Activated naive CD8-positive, alpha-beta T cell treated with anti-CD3 and anti-CD28 coated beads, Interleukin-2, amount 50 U/mL, for 24 hours (primary cell): ENCODE measurements at places on chromosomes 13 and 19.

DNA sequence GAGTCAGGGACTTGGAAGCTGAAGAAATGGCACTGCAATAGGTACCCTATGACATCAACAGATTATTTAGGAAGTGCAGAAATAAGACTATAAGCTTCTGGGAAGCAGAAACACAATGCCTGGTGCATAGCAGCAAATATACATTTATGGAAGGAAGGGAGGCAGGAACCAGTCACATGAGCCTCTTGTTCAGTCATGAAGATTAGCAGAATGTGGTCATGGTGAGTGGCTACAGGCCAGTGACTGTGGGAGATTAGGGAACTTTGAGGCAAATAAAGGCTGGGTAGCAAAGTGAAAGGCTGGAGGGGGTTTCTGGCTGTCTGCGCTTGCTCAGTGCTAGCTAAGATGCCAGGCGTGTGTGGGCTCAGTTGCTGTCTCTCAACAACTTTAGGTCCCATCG is 96.3 kb downstream of the EPSTI1 start:
- H3K36me3 ChIP-seq = peaks cover 9% of the 10 kb centered on the region
- no peak overlapping the region for H3K27ac ChIP-seq
- no peaks in the 10 kb centered on the region for H3K4me1 ChIP-seq

- peak; percentile 16 for DNase-seq
- no peak overlapping the region for H3K4me3 ChIP-seq
- no peak overlapping the region for H3K27ac ChIP-seq
- peaks cover 5% of the 10 kb centered on the region for H3K4me1 ChIP-seq
Measured at GRCh38 chr13:50387051-50387581, 371.9 kb downstream of the KCNRG start.

GRCh38 chr13:53285896-53286430 is 257.4 kb downstream of the OLFM4 start:
- H3K4me1 ChIP-seq = no peaks in the 10 kb centered on the region
- no peak overlapping the region for H3K4me3 ChIP-seq
- H3K36me3 ChIP-seq = no peaks in the 10 kb centered on the region
- H3K27ac ChIP-seq = no peak overlapping the region
- no peak for DNase-seq
- no peaks in the 10 kb centered on the region for H3K27me3 ChIP-seq

- H3K27ac ChIP-seq = peak overlapping the region; percentile 64
- H3K36me3 ChIP-seq = peaks cover 4% of the 10 kb centered on the region
- H3K4me3 ChIP-seq = no peak overlapping the region
Measured at GRCh38 chr19:15289673-15290072, 42.7 kb downstream of the BRD4 start.

GRCh38 chr19:14059093-14059480 is 2.8 kb downstream of the PALM3 start:
- H3K27me3 ChIP-seq = peaks cover 43% of the 10 kb centered on the region
- peak; percentile 73 for DNase-seq
- H3K27ac ChIP-seq = no peak overlapping the region

DNA sequence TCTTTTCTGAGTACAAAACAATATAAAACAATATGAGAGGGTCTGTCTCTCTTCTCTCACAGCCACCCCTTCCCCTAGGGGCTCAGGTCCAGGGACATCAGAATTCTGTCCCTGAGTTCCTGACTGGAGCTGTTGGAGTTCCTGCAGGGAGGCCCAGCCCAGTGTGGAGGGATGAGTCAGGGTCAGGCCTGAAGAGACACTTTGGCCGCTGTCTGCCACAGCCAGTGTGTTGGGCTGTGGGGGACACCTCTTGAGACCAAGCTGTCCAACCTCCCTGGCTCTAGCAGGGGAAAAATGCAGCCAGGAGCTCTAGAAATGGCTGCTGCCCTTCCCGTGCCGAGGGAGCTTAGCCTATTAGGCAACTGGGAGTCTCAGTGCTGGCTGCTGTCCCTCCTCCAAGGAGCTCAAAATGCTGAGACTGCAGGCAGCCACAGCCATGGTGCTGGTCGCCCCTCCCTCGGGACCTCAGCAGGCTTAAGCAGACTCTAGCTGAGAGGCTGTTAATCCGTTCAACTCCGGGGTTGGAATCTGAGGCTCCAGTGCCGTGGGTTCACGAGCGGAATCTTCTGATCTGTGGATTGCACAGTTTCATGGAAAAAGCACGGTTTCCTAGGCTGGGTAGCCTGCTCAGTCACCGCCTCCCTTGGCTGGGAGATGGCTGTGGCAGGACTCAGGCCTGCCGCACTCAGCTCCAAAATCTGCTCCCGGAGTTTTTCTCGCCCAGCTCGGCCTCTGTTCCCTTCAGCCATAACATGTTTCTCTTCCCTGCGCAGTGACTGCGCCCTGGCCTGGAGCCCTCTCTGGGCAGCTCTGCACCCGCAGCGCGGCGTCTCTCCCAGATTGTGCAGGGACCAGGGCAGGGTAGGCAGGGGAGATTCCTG is 3.8 kb upstream of the ZNF626 start:
- peaks cover 11% of the 10 kb centered on the region for H3K4me1 ChIP-seq
- H3K4me3 ChIP-seq = no peak overlapping the region
- DNase-seq = no peak

DNA sequence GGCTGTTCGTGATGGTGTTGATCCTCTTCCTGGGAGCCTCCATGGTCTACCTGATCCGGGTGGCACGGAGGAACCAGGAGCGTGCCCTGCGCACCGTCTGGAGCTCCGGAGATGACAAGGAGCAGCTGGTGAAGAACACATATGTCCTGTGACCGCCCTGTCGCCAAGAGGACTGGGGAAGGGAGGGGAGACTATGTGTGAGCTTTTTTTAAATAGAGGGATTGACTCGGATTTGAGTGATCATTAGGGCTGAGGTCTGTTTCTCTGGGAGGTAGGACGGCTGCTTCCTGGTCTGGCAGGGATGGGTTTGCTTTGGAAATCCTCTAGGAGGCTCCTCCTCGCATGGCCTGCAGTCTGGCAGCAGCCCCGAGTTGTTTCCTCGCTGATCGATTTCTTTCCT is 12.2 kb upstream of the C19orf33 start:
- H3K27me3 ChIP-seq = no peaks in the 10 kb centered on the region
- H3K27ac ChIP-seq = no peak overlapping the region
- H3K4me1 ChIP-seq = no peaks in the 10 kb centered on the region
- no peak overlapping the region for H3K4me3 ChIP-seq
- DNase-seq = no peak

- DNase-seq = peak; percentile 38
- H3K4me1 ChIP-seq = peaks cover 68% of the 10 kb centered on the region
- H3K4me3 ChIP-seq = peak overlapping the region; percentile 23
- peaks cover 10% of the 10 kb centered on the region for H3K36me3 ChIP-seq
Measured at GRCh38 chr19:16449330-16449961, 22.3 kb downstream of the EPS15L1 start.

GRCh38 chr19:45391346-45391745 is 13.5 kb downstream of the PPP1R13L start:
- no peak overlapping the region for H3K27ac ChIP-seq
- H3K4me1 ChIP-seq = no peaks in the 10 kb centered on the region
- H3K27me3 ChIP-seq = peaks cover 22% of the 10 kb centered on the region
- no peak overlapping the region for H3K4me3 ChIP-seq
- no peaks in the 10 kb centered on the region for H3K36me3 ChIP-seq
- DNase-seq = no peak

GRCh38 chr19:58182577-58182988 is 278 bp upstream of the ZNF274 start:
- H3K4me1 ChIP-seq = peaks cover 22% of the 10 kb centered on the region
- no peaks in the 10 kb centered on the region for H3K27me3 ChIP-seq
- H3K4me3 ChIP-seq = peak overlapping the region; percentile 90
- peak overlapping the region; percentile 98 for H3K27ac ChIP-seq
- H3K36me3 ChIP-seq = peaks cover 69% of the 10 kb centered on the region

GRCh38 chr19:7879111-7879807 is 5.1 kb upstream of the PRR36 start:
- no peaks in the 10 kb centered on the region for H3K36me3 ChIP-seq
- peaks cover 13% of the 10 kb centered on the region for H3K27me3 ChIP-seq
- H3K4me3 ChIP-seq = no peak overlapping the region
- H3K27ac ChIP-seq = no peak overlapping the region
- H3K4me1 ChIP-seq = peaks cover 4% of the 10 kb centered on the region

DNA sequence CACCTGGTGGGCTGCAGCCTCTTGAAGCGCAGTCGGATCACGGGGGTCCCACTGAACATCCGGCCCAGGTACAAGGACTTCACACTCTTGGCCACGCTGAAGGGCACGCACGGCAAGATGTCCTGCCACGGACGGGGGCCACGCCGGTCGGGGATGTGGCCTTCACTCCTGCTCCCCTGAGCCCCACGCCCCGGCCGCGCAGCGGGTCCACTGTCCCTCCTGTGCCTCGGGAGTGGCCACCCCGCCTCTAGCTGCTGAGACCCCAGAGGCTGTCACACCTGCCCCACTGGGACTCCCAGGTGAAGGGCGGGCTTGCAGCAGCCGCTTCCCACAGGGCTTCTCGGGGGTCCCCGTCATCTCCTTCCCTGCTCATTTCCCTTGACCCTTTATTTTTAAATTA is 31.2 kb downstream of the GAS6 start:
- H3K36me3 ChIP-seq = peaks cover 4% of the 10 kb centered on the region
- no peak overlapping the region for H3K4me3 ChIP-seq
- H3K4me1 ChIP-seq = peaks cover 2% of the 10 kb centered on the region
- DNase-seq = no peak
- no peak overlapping the region for H3K27ac ChIP-seq
- H3K27me3 ChIP-seq = no peaks in the 10 kb centered on the region

- peaks cover 4% of the 10 kb centered on the region for H3K27me3 ChIP-seq
- no peaks in the 10 kb centered on the region for H3K36me3 ChIP-seq
- H3K4me3 ChIP-seq = no peak overlapping the region
Measured at GRCh38 chr13:94408314-94409036, 71.0 kb downstream of the DCT start.

DNA sequence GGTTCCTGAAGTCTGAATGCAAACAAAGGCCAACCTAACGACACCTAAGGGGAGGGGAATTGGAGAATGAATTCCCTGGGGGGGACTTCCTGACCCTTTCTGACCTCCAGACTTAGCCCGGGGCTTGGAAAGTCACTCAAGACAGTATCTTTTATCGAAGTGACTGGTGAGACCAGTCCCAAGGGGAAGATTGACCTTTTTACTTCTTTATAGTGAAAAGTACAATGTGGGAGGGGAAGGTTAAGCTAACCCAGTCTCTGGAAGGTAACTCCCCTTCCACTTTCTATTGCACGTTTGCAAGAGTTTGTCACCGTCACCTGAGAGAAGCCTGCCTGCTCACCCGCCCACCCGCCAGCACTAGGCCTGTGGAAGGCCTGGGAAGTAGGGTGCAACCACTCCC is 111.9 kb downstream of the EFNB2 start:
- no peaks in the 10 kb centered on the region for H3K36me3 ChIP-seq
- H3K27ac ChIP-seq = no peak overlapping the region
- no peak overlapping the region for H3K4me3 ChIP-seq
- no peaks in the 10 kb centered on the region for H3K4me1 ChIP-seq
- peaks cover 11% of the 10 kb centered on the region for H3K27me3 ChIP-seq
- DNase-seq = no peak

- peak; percentile 69 for DNase-seq
- H3K27ac ChIP-seq = no peak overlapping the region
- peaks cover 3% of the 10 kb centered on the region for H3K36me3 ChIP-seq
- no peak overlapping the region for H3K4me3 ChIP-seq
Measured at GRCh38 chr19:46753420-46754155, 7.3 kb upstream of the STRN4 start.

- H3K27me3 ChIP-seq = no peaks in the 10 kb centered on the region
- H3K27ac ChIP-seq = no peak overlapping the region
- no peaks in the 10 kb centered on the region for H3K36me3 ChIP-seq
Measured at GRCh38 chr13:38636761-38637160, 50.1 kb upstream of the FREM2 start.

GRCh38 chr19:55341595-55342531 is 2.2 kb downstream of the KMT5C start:
- H3K27me3 ChIP-seq = peaks cover 10% of the 10 kb centered on the region
- peaks cover 24% of the 10 kb centered on the region for H3K4me1 ChIP-seq
- no peak for DNase-seq
- H3K27ac ChIP-seq = no peak overlapping the region
- H3K36me3 ChIP-seq = peaks cover 8% of the 10 kb centered on the region

DNA sequence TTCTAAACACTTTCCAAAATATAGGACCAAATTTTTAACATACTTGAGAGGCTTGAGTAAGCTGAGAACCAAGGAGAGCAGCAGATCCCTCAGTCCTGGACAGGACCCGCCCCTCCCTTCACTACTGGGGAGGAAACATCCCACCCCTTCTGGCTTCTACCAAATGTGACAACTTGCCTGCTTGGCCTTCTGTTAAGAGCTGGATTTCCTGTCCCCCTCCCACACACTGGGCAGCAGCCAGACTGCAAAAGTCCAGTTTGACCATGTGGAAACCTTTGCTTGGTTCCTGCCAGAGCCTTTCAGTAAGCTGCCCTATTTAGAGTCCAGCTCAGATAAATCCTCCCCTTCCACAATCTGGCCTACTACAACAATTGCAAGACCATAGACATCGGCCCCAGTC is 84.3 kb downstream of the FGF14 start:
- no peak overlapping the region for H3K4me3 ChIP-seq
- DNase-seq = no peak
- no peak overlapping the region for H3K27ac ChIP-seq
- H3K4me1 ChIP-seq = no peaks in the 10 kb centered on the region
- peaks cover 5% of the 10 kb centered on the region for H3K27me3 ChIP-seq
- H3K36me3 ChIP-seq = no peaks in the 10 kb centered on the region

DNA sequence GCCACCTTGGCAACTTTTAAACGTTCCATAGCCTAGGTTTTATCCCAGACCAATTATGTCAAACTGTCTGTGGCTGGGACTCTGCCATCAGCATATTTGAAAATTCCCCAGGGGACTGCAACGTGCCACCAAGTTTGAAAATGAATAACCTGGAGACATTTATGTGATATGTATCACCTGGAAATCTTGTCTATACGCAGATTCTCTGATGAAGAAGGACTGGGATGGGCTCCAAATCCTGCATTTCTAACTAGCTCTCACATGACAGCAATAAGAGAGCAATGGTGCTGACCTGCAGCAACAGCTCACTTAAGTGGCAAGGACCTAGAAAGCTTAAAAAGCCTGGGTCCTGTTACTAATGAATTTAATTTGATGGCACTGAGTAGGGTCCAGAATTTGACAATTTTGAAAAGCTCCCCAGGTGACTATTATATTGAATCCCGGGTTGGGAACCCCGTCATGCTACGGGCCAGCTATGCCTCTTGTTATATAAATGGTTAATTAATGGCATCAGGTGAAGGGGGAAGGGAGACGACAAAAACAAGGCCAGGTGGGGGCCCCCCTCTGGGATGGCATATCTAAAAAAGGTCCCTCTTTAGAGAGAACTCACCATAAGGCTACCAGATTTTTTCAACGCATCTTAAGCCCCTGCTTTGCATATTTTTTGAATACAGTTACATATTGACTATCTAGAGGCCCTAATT is 213.7 kb downstream of the ZIC5 start:
- H3K4me3 ChIP-seq = no peak overlapping the region
- no peaks in the 10 kb centered on the region for H3K4me1 ChIP-seq
- no peak for DNase-seq
- H3K27me3 ChIP-seq = no peaks in the 10 kb centered on the region
- H3K27ac ChIP-seq = no peak overlapping the region
- H3K36me3 ChIP-seq = peaks cover 18% of the 10 kb centered on the region

GRCh38 chr19:1163283-1163933 is 10.7 kb downstream of the SBNO2 start:
- no peak for DNase-seq
- no peaks in the 10 kb centered on the region for H3K36me3 ChIP-seq
- H3K27ac ChIP-seq = no peak overlapping the region

DNA sequence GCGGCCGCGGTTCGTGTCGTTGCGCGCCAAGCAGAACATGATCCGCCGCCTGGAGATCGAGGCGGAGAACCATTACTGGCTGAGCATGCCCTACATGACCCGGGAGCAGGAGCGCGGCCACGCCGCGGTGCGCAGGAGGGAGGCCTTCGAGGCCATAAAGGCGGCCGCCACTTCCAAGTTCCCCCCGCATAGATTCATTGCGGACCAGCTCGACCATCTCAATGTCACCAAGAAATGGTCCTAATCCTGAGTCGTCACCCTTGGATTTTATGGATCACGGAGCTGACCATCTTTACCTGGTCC is 475 bp downstream of the MRPL57 start:
- no peak for DNase-seq
- H3K4me3 ChIP-seq = peak overlapping the region; percentile 97
- H3K4me1 ChIP-seq = peaks cover 35% of the 10 kb centered on the region
- peaks cover 26% of the 10 kb centered on the region for H3K36me3 ChIP-seq
- H3K27ac ChIP-seq = peak overlapping the region; percentile 97
